ENCODE measurements at places on chromosomes 1 and 21.
A peak's percentile ranks its signal among the peaks of the same experiment; 100 is the strongest.

GRCh38 chr1:94160811-94161210 lies 39.9 kb upstream of the ABCA4 start:
- DNase-seq = peak; percentile 79

DNA sequence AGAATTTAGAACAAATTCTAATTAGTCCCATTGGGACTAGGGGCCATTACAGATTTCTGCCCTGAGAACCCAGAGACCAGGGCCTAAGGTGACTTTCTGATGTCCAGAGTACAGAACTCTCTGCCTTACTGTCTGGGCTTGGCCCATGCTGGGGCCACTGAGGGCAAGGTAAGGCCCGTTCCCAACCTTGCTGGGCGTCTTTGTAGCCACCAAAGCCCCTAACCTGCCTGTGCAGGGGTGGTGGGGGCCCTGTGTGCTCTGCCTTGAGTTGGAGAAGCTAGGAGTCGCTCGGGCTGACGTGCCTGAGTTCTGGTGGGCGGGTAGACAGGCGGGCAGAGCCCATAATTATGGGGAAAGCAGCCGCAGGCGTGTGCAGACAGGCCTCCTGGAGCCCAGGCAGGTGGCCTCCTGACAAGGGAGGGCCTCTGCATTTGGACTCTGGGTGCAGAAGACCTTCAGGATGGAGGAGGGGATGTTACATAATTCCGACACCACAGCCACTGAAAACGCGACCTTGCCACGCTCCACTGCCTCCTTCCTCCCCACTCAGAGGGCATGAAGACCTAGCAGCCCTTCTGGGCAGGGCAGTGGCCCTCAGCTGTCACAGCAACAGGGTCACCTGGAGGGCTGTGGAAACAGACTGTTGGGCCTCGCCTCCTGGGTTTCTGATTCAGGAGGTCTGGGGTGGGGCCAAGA lies 239.9 kb upstream of the TMEM51 start:
- no peak for DNase-seq

GRCh38 chr1:152888126-152888525 lies 10.0 kb downstream of the SMCP start:
- no peak for DNase-seq

- DNase-seq = no peak
Observed at GRCh38 chr21:42632336-42632751, 21.1 kb upstream of the PDE9A start.

GRCh38 chr1:37673920-37674319 lies 18.4 kb upstream of the CDCA8 start:
- no peak for DNase-seq

DNA sequence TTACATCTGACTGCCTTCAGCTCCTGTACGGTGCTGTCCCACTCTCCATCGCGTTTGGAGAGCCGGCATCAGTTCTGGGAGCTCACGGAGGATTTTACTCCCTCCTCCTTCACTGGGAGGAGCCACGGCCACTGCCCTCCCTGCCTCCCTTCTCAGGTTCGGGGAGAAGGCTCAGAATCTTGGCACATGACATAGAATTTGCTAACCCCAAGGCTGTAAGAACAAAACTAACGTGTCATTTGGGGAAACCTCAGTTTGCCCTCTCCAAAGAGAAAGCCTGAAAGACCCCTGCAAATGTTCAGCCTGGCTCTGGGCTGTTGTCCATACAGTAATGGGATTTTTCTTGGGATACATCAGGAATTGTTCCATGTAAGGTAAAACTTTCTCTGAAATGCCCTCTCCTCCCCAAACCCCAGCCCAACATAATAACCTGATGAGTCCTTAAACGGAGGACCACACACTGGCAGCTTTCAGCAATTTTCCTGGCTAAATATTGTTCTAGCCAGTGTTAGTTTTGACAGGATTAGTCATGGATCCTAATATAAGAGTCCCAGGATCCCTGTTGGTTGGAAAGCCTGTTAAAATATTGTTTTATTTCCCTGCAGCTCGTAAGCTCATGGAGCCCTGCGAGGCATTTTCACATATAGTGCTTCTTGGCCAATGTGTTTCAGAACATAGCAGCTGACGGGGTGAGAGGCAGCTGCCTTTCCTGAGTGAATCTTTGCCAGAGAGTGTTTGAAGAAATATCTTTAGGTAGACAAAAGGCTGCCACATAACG lies 98.8 kb downstream of the RHOU start:
- DNase-seq = no peak

DNA sequence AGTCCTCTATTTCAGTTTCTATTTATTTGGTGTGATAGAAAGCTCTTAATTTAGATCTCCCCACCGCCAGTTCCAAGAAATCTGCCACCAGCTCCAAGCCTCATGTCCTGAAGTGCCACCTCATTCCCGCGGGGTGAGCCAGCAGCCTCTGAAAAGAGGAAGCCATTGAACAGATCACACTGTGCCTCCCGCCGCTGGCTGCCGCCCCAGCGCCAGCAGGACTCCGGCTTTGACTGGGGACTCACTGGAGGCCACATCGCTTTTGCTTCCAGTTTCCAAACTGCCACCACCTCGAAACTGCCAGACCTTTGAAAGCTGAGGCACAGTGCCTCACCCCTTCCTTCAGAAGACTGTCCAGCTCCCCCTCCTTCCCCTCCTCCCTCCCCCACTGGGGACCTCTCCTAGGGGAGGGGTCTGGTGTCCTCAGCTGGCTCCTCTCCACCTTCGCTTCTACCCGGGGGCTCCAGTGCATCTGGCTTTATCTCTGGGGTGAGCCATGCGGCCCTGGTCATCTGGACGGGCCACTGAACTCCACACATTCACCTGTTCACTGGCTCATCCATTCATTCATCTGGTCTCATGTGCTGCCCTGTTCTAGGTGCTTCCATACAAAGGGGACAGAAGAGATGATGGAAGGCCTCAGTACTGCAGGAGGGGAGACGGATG lies 58.9 kb downstream of the VPS26C start:
- no peak for DNase-seq

- DNase-seq = no peak
Observed at GRCh38 chr1:24751833-24752232, 6.6 kb downstream of the CLIC4 start.

- no peak for DNase-seq
Observed at GRCh38 chr1:6730880-6731279, 29.3 kb upstream of the DNAJC11 start.

DNA sequence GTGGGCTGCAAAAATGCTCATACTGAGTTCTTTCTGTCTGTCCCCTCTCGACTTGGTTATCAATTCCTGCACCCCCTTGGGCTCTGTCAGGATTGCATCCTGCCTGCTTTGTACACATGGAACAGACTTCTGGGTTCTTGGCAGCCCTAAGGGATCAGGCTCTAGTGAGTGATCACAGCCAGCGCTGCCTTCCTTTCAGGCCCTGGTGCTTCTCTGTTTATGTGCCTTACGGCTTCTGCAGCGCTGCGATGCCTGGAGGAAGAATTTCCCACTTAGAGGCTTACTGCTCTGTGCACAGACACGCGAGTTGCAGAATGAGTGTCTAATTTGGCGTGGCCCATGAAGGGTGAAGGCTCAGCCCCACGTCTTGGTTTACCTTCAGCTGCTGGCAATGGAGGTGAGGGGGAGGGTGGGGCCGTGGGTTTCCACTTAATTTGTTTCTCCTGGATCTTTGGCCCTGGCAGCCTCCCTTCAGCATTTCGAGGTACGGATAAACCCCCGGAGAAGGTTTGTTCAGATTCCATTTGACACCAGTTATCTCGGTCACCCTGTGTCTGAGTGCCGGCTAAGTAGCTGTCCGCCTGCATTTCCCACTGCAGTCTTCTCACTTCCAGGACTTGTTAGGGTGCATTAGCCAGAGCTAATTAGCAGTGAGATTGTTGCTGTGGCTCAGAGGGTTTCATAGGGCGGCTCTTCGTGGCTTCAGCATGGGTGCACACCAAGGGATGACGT lies 227.3 kb downstream of the DYRK1A start:
- DNase-seq = no peak

- DNase-seq = no peak
Observed at GRCh38 chr1:201347498-201348210, 29.8 kb downstream of the TNNT2 start.

GRCh38 chr1:93502571-93502970 lies 54.7 kb downstream of the FNBP1L start:
- DNase-seq = no peak

DNA sequence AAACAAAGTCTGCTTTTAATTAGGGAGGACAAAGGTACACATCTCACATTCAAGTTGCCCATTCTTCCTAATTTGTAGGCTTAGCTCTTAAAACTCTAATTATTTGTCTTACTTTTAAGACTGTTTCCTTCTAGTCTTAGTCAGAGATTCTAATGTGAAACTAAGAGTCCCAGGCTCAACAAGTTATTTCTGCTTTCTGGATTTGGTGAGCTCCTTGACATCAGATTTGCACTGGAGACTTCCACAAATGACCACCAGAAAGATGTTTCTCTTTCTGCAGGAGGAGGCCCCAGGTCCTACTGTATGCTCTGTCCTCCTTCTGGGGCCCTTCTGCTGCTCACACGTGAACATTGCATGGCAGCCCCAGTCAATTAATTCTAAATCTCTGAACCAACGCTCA lies 194.2 kb upstream of the JUN start:
- DNase-seq = no peak

GRCh38 chr1:28480308-28480707 lies 25.5 kb upstream of the RCC1 start:
- DNase-seq = no peak

- no peak for DNase-seq
Observed at GRCh38 chr1:234858722-234859121, 248.7 kb upstream of the IRF2BP2 start.

DNA sequence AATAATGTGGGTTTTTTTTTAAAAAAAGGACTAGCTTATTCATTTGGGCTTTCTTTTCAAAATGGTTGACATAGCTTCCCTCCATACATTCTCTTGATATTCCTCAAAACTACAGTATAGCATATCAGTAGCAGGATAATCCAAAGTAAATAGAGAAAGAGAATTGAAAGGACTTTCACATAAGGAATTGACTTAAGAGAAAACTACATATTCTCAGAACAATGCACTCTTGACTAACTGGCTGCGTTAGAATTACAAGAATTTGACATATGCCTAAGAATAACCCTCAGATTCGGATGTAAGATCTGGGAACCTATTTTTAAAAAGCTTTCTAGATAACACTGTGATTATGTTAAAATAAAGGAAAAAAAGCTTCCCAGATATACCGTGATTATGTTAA lies 3.1 kb downstream of the PRKAB2 start:
- DNase-seq = peak; percentile 63

DNA sequence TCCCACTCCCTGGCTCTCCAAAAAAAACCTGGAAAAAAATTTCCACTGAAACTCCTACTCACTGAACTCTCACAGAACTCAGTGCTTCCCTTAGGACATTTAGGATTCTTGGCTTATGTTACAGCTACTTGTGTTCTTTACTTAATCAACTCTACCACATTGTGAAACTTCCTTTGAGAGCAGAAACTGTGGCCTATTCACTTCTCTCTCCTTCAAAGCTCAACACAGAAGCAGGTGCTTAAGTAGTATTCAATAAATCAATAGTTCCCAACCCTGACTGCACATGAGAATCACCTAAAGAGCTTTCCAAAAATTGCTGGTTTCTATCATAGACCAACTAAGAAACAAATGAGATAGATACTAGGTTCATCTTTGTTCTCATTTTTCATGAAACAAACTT lies 67.9 kb upstream of the DMRTA2 start:
- peak; percentile 29 for DNase-seq

DNA sequence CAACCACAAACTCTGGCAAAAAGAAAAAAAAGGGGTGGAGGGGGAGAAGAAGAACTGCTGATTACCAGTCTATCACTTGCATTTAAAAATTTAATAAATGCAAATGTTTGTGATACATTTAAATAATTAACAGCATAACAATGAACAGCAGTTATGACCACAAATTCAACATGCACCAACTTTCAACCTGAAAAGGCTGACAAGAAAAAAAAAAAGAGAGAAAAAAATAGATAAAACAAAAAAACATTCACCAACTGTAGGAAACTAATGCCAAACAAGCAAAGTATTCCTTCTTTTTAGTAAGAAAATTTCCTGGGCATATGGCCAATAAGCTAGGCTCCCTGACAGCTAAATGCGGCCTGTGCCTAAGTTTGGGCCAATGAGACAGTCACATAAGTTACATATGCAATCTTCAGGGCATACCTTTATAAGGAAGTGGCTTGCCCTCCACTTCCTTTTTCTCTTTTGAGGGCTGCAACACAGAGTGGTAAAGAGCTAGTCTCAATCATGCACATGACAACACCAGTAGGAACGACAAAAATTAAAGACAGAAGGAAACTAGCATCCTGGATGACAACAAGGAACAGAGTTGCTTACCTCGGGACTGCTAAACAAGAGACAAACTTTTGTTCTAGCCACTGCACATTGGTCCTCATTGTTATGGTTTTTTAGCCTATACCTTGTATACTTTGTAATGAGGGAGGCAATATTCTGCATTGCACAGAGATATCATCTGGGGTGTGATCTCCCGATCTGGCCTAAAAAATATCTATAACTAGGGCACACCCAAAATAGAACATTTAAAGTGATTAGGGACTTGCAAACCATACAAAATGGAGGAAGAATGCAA lies 24.2 kb upstream of the PHTF1 start:
- peak; percentile 51 for DNase-seq

DNA sequence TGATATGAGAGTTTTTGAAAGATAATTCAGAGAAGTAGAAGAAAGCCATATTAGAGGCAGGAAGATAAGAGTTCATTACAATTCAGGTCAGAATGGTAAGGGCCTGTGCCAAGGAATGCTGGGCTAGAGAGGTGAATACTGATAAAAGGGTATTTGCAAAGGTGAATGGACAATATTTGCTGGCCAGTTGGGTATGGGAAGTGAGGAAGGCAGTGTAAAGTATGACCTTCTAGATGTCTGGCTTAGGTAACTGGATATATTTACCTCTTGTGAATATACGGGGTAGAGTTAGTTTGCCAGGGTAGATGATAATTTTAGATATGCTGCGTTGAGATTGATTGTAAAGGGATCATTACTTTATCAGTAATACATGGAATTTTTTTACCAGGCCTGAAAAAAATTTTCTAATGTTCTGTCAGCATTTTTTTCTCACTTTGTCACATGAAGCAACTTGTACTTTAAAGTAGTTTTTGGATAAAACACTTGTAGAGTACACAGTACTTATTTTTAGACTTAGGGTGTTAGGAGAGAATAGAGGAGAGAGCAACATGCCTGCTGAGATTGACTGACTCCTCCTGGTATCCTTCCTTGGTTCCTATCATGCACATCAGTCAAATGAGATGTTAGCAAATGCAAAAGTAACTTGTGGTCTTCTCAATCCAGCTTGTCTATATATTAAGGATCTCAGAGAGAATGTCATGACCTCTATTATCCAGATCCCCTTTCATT lies 14.1 kb downstream of the RTCA start:
- DNase-seq = no peak

GRCh38 chr1:204524986-204525385 lies 8.8 kb downstream of the MDM4 start:
- no peak for DNase-seq

GRCh38 chr1:170776777-170777176 lies 112.8 kb downstream of the PRRX1 start:
- DNase-seq = no peak

GRCh38 chr1:94602316-94602715 lies 60.8 kb upstream of the F3 start:
- peak; percentile 93 for DNase-seq

DNA sequence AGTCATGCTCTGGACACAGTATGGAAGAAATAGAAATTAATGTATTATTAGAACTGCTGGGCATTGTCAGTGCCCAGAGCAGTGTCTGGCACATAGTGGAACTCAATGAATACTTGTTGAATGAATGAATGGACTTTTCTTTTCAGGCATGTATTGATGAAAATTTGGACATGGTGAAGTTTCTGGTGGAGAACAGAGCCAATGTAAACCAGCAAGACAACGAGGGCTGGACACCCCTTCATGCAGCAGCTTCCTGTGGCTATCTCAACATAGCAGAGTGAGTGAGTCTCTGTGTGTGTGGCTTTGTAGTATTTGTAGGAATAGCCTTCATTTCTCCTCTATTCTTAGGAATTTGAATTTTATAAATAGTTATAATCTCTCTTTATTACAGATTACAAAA lies 68.1 kb downstream of the PPP1R12B start:
- DNase-seq = peak; percentile 36

Measured in iris pigment epithelial cell (primary cell).